ENCODE measurements at places on chromosomes 5 and 9.

- DNase-seq: no peak
Observed at GRCh38 chr5:76735762-76736545, 20.0 kb downstream of the F2R start.

GRCh38 chr9:38715684-38716083 lies 4.2 kb downstream of the FAM240B start:
- no peak for DNase-seq

- DNase-seq: no peak
Observed at GRCh38 chr9:99234618-99235017, 12.5 kb downstream of the SEC61B start.

GRCh38 chr5:90897618-90898017 lies 339.0 kb downstream of the ADGRV1 start:
- DNase-seq: no peak

DNA sequence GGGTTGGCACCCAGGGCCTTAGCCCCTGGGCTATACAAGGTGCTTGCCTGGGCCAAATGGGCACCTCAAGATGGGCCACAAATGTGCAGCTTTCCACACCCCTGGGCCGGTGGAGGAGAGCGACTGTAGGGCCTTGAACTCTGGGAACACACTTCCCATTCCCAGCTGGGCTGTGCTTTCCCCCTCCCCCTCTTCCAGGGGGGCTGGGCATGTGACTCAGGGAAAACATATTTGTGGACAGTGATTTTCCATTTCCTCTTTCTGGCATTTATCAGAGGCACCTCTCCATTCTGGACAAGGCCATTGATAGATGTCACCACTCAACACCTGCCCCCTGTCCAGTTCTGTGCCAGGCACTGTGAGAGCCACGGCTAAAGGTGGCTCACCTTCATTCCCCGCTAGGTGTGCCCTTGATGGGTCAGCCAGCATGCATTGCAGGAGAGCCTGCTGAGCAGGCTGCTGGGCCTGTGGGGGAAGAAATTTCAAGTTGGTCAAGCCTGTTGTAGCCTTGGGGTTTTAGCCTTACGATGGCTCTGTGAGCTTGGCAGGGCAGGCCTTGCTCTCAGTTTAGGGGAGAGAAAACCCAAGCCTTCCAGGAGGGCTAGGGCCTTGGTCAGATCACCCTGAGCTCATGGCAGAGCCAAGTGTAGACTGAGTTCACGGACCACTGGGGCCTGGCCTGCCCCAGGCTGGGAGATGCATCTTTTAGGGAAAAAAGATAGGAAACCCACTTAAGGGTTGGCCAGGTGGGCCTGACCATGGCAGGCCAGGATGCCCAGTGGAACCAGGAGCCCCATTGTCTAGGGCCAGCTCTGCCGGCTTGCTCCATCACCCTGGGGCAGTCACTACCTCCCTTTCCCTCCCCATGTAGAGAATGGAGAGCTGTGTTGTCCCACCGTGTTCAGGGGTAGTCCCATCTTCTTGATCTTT lies 113.9 kb downstream of the DAB2IP start:
- DNase-seq: no peak

DNA sequence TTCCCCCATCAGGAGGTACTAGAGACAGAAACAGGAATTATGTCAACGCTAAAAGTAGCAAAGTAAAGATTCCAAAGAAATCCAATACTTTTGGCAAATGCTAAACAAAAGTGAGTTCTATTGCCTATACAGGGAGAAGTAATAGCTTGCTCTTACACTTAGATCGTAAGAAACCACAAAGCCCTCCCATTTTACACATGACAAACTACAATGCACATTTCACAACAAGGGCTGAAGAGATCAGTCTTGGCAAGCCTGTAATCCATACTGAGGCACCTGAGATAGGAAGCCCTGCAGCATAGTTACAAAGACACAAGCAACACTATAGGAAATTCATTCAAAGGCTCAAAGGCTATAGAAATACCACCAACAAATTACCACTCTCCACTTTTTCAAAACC lies 7.7 kb downstream of the HNRNPK start:
- no peak for DNase-seq

GRCh38 chr9:124137009-124137943 lies 120.5 kb upstream of the NEK6 start:
- DNase-seq: no peak

GRCh38 chr5:109759306-109759705 lies 69.6 kb downstream of the MAN2A1 start:
- DNase-seq: no peak

DNA sequence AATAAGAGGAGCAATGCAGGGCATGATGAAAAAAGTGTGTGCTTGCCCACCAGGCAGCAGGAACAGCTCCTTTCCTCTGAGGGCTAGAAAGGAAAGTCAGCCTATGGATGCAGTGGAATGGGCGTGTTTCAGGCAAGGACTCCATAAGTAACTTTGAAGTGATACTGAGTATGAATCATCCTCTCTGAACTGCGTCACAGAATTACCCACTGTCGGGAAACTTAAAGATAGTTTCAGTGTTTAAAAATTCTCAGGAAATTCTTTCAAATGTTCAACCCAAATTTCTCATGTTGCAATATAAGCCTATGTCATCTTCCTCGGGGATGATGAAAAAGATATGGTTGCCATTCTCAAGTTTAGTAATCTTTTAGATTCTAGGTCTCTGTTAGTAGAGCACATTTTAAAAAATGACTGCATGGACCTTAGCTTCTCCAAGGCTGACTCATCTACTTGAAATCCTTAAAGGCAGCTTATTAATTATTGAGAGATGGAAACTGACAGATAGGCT lies 27.7 kb downstream of the PTCD2 start:
- DNase-seq: no peak

- DNase-seq: no peak
Observed at GRCh38 chr5:43305948-43306565, 7.2 kb downstream of the HMGCS1 start.

GRCh38 chr5:39225405-39226099 lies 6.2 kb upstream of the FYB1 start:
- no peak for DNase-seq

DNA sequence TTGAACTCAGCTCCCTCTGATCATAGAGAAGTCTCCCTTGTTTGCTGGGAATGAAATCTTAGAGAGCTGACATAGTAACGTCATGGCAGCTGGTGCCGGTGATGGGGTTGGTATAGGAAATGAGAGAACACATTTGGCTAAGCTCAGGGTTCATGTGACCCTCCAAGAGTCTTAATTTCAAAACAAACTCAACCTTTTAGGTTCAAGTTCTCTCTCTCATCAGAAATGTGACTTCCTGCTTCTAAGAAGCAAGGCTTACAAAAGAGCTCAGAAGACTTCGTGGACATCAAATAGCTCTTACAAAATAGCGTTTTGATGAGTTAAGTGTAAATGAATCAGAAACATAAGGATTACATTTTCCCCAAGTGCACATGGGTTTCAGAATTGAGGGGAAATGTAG lies 97.3 kb downstream of the PAPPA start:
- no peak for DNase-seq

DNA sequence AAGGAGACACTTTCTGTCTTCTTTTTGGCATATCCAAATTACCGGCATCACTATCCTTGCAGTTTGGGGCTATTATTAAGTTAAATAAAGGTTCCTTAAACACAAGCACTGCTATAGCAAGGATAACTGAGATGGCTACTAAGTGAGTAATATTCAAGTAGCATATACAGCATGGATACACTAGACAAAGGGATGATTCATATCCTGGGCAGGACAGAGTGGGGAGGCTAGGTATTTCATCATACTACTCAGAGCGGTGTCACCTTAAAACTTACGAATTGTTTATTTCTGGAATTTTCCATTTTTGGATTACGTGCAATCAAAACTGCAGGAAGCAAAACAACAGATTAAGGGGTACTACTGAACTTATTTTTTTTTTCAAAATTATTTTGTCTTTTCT lies 54.1 kb downstream of the FER start:
- no peak for DNase-seq

- DNase-seq: no peak
Observed at GRCh38 chr9:96236854-96237550, 65.0 kb downstream of the HSD17B3 start.

- peak; percentile 76 for DNase-seq
Observed at GRCh38 chr9:92669527-92669889, 423 bp downstream of the IPPK start.

- no peak for DNase-seq
Observed at GRCh38 chr5:28779161-28779754, 1740.9 kb upstream of the CDH9 start.

DNA sequence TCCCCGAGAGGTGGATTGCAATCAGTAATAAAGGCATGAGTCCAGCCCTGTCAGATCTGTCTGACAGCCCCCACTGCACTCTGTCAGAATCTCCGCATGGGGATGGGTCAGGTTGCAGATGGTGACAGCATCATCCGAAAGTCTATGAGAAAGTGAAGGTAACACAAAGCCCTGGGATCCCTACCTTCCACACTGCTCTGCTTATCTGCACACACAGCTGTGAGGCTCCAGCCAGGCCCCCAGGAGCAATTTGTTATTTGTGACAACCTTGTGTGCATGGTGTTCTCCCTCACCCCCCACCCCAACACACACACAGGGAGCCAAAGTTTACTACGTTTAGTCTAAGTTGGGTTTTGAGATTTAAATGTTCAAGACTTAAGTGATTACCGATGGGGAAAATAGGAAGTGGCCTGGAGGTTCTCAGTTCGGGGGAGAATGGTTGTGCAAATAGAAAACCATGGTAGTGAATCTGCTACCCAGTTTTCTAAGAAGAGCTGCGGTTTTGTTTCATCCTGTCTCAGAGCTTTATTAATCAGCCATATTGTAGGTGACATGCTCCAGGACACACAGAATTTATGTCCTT lies 92.7 kb downstream of the SV2C start:
- no peak for DNase-seq

- DNase-seq: no peak
Observed at GRCh38 chr5:109027983-109028607, 280.4 kb downstream of the FER start.

- DNase-seq: no peak
Observed at GRCh38 chr9:3868012-3868411, 342.2 kb upstream of the RFX3 start.

- no peak for DNase-seq
Observed at GRCh38 chr9:98428454-98428853, 173.0 kb upstream of the TBC1D2 start.
